ENCODE measurements at places on chromosomes 7 and 10.
A peak's percentile ranks its signal among the peaks of the same experiment; 100 is the strongest.

DNA sequence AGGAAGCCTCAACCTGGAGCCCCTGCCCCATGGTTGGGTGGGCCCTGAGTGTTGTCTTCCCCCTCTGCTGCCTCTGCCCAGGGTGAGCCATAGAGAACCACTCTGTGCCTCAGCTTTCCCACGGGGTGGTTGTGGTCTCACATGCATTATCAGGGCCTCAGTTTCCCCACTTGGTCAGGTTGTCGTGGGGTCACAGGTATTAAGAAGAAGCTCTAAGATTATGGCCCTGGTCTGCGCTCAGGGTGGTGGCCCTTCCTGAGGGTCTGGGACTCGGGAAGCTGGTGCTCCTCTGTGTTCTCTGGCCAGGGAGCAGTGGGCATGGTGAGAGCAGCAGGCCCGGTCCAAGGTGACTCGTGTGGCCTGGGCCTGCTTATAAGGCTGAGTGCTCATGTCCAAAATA is 17.8 kb downstream of the LRRC27 start:
- no peak for DNase-seq

GRCh38 chr10:110643653-110644597 is at the start of gene RBM20:
RBM20 (plus strand) TSS chr10:110644336; CDS start chr10:110644455, 119 bp downstream.
- no peak for DNase-seq

GRCh38 chr10:47179291-47179647 is 120.7 kb upstream of the GDF10 start:
- DNase-seq, result no peak

- DNase-seq, result no peak
Observed at GRCh38 chr7:46855851-46856250, 726.1 kb downstream of the TNS3 start.

DNA sequence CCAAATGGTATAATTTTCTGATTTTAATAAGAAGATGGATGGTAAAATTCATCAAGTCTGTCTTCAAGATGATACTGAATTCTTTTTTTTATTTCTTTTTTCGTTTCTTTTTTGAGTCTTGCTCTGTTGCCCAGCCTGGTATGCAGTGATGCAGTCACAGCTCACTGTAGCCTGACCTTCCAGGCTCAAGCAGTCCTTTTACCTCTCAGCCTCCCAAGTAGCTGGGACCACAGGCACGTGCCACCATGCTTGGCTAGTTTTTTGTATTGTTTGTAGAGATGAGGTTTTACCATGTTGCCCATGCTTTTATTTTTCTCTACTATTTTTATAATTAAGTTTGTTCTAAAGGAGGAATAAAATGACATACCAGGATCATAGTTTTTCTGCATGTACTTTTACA is 52.1 kb upstream of the HELLS start:
- no peak for DNase-seq

GRCh38 chr10:112628951-112629609 is 182.1 kb downstream of the VTI1A start:
- no peak for DNase-seq

- DNase-seq, result no peak
Observed at GRCh38 chr7:12474035-12474434, 70.4 kb upstream of the VWDE start.

DNA sequence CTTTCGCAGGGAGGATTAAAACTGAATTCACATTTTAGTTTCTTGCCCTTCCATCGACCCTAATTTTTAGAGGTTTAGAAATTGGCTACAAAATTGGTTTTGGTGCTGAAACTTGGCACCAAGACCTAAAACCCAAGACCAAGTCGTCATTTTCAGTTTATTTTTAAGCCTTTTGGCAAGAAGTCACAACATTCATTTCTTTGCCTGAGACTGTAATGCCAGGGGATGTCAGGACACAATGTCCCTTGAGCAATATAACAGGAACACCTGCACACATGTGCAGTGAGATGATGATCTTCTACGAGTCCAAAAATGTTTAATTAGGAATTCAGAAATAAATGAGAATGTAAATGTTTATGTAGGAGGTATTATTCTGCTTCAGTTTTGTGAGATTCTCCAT is 335.4 kb upstream of the ANKRD30A start:
- no peak for DNase-seq

- no peak for DNase-seq
Observed at GRCh38 chr7:48505051-48505450, 333.8 kb downstream of the ABCA13 start.

GRCh38 chr10:483261-483660 is 206.2 kb downstream of the DIP2C start:
- DNase-seq, result no peak

GRCh38 chr7:70353330-70353945 is 755.2 kb downstream of the AUTS2 start:
- no peak for DNase-seq

DNA sequence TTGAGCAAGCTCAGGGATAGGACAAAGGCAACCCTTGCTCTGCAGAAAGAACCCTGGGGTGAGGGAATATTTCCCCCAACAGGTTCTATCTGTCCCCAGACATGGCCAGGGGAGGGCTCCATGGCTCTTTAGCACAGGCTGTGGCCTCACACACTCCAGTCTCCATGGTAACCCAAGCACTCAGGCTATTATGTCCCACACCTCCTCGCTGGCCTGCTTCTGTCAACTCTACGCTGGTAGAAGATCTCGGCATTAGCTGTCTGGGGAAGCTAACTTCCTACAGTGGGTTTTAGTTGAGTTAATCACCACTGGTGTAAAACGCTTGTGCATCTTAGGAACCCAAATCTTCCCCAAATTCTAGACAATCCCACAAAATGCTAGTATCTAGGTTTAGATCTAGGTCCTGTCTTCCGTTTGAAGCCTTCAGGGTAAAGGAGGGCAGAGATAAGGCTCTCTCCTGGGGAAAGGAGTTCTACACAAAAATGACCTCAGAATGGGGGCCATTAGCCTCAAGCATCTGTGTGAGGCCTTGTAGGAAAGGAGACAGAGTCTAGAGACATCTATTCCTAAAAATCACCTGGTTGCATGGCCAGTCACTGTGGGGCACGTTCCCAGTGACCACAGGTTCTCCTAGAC is 36.7 kb upstream of the SLIT1 start:
- DNase-seq, result no peak

GRCh38 chr10:80855348-80855971 is 317.8 kb downstream of the SH2D4B start:
- DNase-seq, result peak; percentile 3

DNA sequence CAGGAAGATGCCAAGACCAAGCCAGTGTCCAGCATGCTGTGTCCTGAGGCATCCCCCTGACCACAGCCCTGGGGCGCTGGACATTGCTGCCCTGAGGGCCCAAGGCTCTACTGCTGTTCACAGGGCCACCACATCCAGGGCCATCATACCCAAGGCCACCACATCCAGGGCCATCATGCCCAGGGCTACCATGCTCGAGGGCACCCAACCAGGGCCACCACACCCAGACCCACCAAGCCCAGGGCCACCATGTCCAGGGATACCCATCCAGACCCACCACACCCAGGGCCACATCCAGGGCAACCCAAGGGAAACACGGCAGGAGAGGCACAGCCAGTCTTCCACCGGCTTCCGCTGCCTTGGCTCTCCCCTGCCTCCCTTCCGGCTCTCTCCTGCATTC is 17.1 kb downstream of the STK32C start:
- no peak for DNase-seq

DNA sequence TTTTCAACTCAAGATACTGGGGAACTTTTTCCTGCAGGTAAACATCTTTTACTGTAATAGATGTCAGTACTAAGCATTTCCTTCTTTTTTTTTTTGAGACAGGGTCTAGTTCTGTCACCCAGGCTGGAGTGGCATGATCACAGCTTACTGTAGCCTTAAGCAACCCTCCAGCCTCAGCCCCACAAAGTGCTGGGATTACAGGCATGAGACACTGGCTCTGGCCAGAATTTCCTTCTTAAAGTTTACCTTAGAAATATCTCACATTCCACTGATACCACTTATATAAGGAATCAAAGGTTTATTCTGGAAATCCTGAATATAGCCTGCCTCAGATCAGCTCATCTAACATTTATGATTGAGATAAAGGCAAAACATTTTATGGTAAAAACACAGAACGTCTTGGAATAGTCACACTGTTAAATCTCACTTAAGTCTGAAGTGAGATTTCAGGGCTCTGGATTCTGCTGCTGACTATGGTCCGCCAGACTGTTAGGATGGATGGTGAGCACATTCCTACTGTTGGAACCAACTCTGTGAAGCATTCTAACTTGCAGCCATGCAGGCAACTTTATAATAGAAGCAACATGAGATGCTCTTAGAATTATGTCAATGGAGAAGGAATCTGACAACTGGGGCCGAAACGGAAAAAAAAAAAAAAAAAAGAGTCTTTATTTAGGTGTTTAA is 151.9 kb downstream of the ZMYND11 start:
- DNase-seq, result no peak

GRCh38 chr10:49053053-49053997 is 62.0 kb downstream of the VSTM4 start:
- DNase-seq, result no peak

Data from RKO (cell line).